OCI-LY7 (cell line): ENCODE measurements at places on chromosomes 1 and 21. TPM values are rescaled to one million over a fixed set of nuclear protein-coding genes. Genes with fewer than 3 reads are reported as not detected.

GRCh38 chr1:203726417-203726867 lies 38.5 kb upstream of the LAX1 start:
- no peak for DNase-seq

Gene GBP3
- 0.17 and 0.49 TPM in 2 replicates for total RNA-seq

Gene ADCY10
- 0.15 TPM in 1 of 2 replicates, not detected in the other for total RNA-seq

GRCh38 chr1:159957824-159958268 lies 3.8 kb upstream of the SLAMF9 start:
- no peak for DNase-seq
